ENCODE measurements at places on chromosomes 2 and 18.
A peak's percentile ranks its signal among the peaks of the same experiment; 100 is the strongest.

GRCh38 chr2:156797832-156798231 lies 361.7 kb downstream of the GPD2 start:
- DNase-seq = no peak

- DNase-seq = no peak
Observed at GRCh38 chr2:104859766-104860450, 6.0 kb downstream of the POU3F3 start.

DNA sequence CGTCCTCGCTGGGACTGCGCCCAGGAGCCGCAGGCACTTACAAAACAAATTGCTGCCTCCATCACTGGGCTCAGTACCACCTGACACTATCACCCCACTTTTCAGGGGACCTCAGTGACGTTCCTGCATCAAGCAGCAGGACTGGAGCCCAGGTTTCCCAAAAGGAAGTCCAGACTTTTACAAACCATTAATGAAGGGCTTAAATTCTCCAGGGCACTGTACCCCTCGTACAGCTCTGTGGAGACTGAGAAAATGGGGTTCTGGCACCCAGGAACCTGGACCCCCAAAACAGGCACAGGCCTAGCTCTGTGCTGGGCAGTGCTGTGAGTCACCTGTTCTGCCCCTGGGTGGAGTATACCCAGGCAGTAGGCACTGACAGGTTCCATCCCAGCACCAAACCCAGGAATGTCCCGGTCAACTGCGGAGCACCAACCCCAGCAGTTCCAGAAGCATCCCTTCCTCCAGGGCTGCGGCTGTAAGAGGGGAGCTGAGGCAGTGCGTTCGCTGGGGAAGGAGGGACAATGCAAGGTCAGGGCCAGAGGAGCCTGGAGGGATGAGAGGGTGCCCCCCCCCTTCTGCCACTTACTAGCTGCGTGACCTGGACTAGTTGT lies 24.6 kb upstream of the NOTO start:
- DNase-seq = no peak

DNA sequence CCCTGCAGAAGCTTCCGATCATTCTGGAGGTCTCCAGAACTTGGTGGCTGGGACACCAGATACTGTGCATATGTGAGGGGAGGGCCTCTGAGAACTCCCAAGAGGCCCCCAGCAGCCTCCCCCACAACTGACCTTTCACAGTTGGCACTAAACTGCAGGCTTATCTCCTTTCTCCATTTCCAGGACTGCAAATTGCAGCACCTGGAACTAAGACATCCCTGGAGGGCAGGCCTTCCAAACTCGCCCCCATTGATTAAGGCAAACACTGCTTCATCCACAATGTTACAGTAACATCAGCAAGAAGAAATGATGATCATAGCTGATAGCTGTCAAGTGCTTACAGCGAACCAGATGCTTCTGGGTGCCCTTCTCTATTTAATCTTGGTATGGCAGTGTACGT lies 67.9 kb downstream of the TGOLN2 start:
- no peak for DNase-seq

GRCh38 chr2:218781691-218782527 lies at the start of gene CYP27A1:
TSS of gene CYP27A1 (plus strand) at chr2:218782147. CDS start at chr2:218782183, 36 bp downstream.
- DNase-seq = peak; percentile 68

DNA sequence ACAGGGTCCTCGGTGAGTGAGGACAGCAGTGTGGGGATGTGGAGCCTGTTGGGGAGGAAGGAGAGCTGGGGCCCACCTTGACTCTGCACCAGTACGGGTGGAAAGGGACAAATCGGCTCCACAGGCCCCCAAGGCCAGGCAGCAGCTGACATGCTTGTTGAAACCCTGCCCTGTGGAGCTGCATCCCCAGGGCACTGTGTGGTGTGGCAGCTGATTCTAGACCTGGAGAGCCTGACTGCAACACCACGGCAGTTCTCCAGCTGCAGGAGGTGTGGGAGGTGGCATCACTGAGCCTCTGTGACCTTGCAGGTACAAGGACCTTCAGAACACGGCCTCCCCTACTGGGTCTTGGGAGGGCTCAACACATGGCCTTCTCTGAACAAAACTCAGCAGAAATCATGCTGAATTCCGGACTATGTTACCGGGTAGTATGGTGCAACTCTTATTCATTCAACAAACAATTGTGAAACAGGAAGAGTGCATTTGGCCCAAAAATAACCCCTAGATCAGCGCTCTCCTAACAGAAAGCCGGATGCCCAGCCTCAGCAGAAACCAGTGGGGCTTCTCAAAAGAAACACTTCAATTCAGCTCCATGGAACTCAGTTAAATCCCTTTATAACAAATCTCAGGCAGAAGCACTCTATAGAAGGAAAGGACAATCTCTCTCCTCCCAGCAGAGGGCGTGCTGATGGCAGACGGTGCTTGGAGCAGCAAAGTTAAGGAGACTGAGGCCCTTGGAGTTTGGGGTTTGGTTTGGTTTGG lies 104.4 kb upstream of the SALL3 start:
- peak; percentile 23 for DNase-seq

DNA sequence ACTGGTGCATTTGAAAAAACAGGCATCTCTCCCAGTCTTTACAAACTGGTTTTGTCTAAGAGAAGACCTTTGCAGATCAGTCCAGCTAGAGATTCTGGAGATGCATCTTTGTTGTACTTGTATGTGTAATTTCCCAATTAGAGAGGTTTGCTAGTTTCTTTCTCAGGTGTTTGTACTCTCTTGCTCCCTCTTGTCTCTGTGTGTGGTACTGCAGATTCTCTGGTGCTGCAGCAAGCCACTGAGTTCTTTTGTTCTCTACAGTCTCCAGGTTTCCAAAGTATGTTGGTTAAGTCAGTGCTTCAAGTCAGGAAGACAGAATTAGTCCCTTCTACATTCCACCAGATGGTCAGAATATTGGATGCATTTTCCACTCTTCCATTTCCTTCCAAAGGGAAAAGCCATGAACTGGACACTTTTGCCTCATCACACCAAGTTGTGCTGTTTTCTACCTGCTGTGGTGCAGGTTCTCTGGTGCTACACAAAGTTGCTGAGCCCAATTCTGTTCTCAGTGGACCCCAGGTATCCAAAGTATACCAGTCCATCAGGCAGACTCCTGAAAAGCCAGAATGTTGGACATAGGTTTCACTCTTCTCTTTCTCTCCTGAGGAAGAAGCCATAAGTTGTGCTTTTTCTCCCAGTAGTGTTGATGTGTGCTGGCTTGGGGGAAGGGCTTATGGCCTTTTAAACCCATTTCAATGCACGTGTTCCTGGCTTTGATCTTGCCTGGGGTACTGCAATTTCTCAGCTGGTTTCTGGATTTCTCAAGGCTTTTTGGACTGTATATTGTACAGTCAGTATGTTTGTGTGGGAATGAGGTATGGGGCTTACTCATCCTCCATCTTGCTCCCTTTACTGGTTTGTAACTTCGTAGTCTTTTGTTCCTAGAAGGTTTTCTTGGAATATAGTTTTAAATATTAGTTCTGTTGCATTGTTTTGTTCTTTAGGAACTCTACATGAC lies 29.8 kb downstream of the EPC2 start:
- no peak for DNase-seq

GRCh38 chr2:10635430-10635829 lies 54.3 kb downstream of the NOL10 start:
- no peak for DNase-seq

DNA sequence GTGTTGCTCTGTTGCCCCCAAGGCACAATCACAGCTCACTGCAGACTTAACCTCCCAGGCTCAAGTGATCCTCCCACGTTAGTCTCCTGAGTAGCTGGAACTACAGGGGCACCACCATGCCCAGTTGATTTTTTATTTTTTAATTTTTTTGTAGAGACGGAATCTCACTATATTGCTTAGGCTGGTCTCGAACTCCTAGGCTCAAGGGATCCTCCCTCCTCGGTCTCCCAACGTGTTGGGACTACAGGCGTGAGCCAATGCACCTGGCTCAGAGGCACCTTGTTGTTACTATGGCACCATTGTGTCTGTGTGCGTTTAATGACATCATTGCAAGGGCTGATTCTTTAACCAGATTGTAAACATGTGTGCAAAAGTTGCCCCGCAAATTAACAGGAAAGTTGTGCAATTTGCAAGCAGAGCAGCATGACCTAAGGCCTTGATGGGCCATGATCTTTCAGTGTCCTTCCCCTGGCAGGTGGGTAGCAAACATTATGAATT lies 22.6 kb downstream of the TCF23 start:
- DNase-seq = no peak

DNA sequence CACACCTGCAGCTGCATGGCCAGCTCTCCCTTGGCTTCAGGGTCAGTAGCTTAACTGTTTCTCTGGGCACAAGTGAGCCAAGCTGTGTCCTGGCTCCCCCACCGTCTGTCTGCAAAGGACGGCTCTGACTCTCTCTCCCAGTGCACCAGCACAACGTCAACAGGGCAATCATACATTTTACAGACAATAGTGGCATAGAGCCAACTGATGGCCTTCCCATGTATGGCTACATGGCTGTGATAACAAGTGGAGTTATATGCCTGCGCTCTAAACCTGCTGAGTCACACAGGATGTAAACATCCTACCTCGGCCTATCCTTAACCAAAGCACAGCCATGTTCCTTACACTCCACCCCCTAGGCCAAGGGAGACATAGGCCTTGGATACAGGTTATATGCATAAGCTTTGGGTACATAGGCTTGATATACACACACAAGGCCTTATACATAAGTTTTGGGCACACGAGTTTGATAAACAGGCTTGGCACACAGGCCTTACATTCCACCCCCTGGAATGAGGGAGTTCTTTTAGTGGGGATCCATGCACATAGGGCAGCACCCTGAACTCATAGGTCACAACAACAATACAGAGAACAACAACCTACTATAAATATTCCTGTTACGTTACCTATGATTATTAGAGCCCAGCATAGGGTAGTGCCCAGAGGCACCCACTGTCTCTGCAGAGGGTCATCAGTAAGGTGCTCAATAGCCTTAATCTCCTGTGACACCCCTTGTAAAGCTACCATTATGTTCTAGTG lies 17.7 kb downstream of the PHOSPHO2 start:
- no peak for DNase-seq

- no peak for DNase-seq
Observed at GRCh38 chr2:17940091-17940630, 61.7 kb downstream of the KCNS3 start.

- DNase-seq = no peak
Observed at GRCh38 chr2:238259061-238260020, 19.5 kb upstream of the HES6 start.

All from midbrain (tissue), 1 donor.